Activated CD8-positive, alpha-beta memory T cell treated with anti-CD3 and anti-CD28 coated beads for 1 hour (primary cell): ENCODE measurements at places on chromosomes 5 and 9.

DNA sequence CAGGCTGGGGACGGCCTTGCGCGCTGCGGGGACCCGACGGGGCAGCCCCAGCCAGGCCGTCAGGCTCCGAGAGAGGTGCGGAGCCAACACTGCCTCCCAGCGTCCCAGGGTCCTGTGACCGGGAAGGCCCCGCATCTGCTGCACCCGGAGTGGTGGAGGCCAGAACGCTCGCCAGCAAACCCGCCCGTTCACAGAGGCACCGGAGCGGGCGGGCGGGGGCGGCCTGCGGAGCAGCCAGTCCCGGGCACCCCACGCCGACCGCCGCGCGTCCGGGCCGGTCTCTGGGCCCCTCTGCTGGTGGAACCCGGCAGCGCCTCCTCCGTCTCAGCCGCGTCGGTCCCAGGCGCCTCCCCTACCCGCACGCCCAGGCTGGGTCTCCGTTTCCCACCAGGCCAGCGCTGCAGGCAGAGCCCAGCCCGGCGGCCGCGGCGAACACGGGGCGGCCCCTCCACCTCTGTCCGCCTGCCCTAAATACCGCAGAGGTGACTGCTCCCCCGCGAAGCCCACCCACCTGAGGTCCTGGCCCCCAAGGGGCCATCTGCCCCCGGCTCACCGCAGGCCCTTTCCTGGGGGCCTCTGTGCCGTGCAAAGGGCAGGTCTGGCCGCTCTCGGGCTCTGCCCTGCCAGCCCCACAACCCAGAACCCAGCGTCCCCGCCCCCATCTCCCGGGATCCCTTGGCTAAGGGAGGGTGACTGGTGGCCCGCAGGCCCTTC lies 15.9 kb downstream of the EXD3 start:
- peak; percentile 14 for DNase-seq

DNA sequence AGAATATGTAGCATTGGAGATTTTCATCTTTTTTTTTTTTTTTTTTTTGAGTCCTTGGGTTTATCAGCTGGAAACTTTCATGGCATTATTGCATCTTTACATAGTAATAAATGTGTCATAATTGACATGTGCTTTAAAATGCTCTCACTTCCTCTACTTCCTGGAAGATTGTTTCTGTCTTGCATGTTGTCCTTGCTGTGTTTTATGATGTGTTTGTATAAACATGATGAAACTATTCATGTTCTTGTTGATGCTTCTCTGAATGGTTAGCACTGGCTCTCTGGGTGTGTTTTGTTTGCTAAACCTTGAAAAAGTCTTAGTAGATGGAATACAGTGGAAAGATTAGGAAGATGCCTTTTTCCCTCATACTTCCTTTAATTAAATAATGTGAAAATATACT lies 87.9 kb downstream of the IQGAP2 start:
- DNase-seq: no peak

DNA sequence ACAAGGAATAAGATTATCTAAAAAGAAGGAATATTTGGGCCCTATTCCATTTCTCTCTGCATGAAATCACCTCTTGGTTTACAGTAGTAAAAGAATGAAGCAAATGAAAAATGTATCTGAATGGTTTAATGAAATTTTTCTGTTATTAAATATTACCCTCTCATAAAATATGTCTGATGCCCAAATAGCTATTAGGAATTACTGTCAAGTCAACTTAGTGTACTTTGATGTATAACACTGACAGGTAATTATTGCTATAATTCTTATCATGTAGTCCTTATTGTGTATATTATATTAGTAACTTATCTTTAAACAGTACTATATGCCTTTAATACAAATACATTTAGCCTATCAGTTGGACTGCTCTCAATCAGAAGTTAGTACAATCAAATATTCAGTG lies 8.4 kb downstream of the MYOT start:
- no peak for DNase-seq

DNA sequence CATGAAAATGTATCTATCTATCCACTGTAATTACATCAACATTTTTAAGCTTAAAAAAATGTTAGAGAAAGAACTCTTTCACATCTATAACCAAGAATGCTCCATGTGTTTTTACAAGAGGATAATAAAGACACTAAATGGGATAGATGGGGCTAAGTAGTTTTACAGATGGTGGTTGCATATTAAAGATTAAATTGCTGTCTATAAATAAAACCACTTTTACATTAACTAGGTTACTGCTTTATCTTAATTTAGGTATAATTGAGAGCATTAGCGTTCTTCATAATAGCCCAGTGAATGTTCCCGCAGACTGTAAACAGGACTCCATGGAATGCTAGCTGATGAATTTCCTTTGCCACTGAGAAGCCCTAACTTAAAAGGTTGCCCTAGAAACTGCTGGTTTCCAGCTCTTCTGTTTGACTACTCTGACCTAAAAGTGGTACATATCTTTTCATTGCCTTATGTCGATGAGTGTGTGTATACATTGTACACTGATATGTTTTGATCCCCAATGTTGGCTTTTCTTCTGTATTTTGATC lies 117.9 kb downstream of the SGCD start:
- DNase-seq: no peak

- DNase-seq: no peak
Measured at GRCh38 chr9:92671323-92671722, 1.4 kb upstream of the IPPK start.
